ENCODE measurements at places on chromosomes 12 and 14.

GRCh38 chr12:32824596-32824995 lies 68.9 kb upstream of the YARS2 start:
- DNase-seq = no peak

GRCh38 chr14:22218728-22219127 lies 370.3 kb downstream of the DAD1 start:
- DNase-seq = no peak

DNA sequence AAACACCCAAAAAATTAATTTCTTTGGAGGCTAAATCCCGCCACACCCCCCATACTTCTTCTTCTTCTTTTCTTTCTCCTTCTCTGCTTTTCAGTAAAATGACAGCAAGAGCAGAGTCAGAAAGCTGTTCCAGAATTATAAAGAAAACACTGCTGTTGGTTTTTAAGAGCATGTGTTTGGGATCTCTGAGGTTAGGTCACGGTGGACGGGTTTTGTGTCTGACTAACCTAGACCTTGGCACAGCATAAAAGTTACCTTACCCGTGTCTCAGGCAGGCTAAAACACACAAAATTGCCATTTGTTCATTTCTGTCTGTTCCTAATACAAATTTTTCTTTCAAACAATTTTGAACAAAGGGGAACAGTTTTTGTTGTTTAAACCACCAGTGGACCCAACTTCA lies 540.8 kb downstream of the NRXN3 start:
- no peak for DNase-seq

DNA sequence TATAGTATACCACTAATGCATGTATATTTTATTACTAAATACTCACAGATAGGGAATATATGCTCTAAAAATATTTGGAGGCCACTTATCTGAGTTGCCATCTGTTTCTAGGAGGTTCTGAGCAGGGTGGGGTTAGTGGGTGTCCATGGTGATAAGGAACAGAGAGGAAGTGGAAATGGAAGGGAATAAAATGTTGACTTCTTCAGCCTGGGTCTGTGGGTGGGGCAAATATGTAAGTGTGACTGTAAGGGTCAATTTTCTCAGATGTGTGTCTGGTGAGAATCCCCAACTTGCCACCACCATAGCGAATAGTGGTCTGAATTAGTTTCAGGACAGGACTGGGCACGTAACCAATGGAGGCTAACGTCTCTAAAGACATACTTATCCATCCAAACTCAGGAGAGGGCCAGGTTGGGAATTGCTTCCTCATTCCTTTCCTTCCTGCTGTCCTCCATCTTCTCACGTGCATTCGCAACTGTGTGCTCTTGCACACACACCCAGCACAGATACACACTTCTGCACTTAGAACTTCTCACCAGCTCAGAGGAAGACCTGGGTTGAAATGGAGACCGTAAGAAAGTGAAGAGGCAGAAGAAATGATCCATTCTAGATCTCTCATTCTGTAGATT lies 54.2 kb upstream of the GZMB start:
- DNase-seq = no peak

DNA sequence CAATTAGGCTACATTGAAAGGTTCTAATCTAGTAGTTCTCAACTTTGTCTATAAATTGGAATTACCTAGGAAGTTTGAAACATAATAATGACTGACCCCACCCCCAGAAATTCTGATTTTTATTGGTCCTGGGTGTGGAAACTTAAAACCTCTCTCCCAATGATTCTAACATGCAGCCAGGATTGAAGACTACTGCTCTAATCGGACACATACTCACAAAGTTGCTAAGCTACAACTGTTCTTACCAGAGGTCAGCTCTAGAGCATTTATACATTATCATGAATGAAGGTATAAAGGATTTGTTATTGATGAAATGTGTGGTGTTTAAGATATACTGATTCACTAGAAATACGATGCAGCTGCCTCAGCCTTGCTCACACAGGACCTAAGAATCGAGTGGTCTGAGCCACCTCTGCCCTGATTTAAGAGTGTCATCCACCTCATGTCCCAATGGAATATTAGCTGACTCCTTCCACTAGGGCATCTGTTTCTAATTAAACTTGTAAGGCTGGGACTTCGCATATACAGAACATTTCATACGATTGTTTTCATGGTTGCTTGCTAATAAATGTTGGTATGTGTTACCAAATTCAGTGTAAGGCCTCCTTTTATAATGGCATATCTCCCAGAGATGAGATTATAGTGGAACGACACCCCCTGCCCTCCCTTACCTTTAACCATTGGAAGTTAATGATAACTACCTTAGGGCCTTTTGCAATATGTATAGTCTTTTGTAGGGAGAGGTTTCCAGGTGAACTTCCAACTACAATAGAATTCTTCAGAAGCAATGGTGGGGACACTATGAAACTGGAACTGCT lies 410.8 kb upstream of the PDE3A start:
- no peak for DNase-seq

DNA sequence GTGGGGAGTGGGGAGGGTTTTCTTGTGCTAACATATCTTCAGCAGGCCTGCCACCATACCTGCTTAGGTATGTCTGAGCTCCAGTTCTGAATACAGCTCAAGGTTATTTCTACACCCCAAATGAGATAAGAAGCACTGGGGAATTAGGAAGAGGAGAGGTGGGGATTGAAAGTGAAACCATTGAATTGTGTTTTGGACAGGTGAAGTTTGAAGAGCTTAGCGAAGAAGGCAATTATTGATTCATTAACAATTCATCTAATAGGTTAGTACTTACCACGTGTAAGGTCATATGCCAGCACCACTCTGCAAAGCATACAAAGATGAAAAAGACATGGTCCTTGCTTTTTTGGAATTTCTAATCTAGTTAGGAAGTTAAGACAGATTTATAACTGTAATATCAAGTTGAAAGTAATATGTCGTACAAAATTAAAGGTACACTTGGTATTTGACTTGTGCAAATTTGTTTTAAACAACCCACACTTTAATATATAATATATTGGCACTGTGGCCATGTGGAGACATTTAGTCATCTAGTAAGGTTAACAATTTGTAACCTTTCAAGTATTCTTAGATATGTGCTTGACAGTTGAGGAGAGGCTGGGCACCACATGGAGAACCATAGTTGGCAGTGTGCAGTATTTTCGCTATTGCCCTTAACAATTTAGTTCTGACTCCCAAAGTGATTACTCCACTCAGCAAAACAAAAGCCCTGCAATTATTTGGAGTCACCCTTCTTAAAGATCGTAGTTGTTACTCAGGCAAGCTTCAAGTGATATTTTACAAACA lies 3.6 kb downstream of the SMCO3 start:
- DNase-seq = no peak

- no peak for DNase-seq
Observed at GRCh38 chr14:94617366-94617941, 5.3 kb downstream of the SERPINA3 start.

DNA sequence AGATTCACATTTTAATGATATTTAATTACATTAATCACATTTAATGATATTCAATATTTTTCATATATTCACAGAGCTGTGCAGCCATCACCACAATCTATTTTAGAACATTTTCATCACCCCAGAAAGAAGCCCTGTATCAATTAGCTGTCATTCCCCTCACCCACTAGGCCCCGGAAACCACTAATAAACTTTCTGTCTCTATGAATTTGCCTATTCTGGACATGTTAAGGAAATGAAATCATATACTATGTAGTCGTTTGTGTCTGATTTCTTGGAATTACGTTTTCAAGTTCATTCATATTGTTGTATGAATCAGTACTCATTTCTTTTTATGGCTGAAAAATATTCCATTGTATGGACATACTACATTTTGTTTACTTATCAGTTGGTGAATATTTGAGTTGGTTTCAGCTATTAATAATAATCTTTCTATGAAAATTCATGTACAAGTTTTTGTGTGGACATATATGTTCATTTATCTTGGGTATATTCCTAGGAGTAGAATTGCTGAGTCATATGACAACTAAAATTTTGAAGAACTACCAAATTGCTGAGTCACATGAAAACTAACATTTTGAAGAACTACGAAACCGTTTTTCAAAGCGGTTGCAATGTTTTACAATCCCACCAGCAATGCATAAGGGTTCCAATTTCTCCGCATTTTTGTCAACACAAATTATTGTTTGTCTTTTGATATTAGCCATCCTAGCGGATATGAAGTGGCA lies 11.7 kb upstream of the OTOGL start:
- no peak for DNase-seq

GRCh38 chr14:52377940-52378339 lies 63.8 kb downstream of the PTGER2 start:
- peak; percentile 15 for DNase-seq

DNA sequence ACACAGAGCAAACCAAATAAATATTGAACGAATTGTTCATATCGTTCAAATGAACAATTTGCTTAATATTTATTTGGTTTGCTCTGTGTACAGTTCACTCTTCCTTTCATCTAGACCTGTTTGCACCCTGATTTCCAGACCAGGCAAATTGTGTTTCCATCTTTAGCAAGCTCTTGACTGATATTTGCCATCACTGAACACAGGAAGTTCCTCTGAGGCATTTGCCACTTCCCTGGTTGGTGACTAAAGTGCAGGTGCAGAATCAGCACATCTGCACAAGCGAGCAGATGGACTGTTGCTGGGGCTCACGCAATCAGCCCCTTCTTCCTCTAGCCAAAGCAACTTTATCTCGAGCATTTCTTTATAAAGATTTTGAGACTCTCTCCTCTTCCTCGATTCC lies 112.9 kb downstream of the DAAM1 start:
- no peak for DNase-seq

- peak; percentile 31 for DNase-seq
Observed at GRCh38 chr12:3187846-3188770, 110.9 kb downstream of the TSPAN9 start.

DNA sequence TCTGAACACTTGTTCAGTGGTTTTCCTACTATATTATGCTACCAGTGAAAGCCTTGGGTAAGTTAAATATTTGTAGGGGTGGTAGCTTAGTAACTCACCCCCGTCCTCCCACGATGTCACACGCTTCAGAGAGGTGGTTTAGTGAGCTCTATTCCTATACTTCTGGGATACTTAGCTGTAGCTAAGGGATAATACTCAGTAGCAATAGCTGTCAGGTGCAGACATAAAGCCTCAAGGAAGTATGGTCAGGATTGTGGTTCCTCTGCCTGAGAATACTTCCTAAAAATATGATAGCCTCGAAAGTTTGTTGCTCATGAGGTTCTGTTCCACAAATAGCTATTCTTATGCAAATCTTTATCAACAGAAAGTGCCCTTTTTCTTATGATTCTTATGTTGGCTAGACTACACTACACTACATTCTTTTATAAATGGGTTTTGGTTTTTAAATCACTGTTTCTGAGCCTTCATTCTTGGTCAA lies 11.9 kb downstream of the DLST start:
- no peak for DNase-seq

DNA sequence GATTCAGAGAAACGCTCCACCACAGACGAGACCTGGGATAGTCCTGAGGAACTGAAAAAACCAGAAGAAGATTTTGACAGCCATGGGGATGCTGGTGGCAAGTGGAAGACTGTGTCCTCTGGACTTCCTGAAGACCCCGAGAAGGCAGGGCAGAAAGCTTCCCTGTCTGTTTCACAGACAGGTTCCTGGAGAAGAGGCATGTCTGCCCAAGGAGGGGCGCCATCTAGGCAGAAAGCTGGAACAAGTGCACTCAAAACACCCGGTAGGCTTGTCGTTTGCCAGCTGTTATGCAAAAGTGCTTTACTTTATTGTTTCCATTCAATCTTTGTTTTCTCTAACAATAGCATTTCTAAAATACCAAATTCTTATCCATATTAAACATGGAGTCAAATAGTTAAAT lies 287.3 kb downstream of the NAV3 start:
- no peak for DNase-seq

- no peak for DNase-seq
Observed at GRCh38 chr12:113857371-113857770, 108.8 kb downstream of the RBM19 start.

GRCh38 chr14:65277580-65278270 lies 134.8 kb upstream of the FUT8 start:
- no peak for DNase-seq

DNA sequence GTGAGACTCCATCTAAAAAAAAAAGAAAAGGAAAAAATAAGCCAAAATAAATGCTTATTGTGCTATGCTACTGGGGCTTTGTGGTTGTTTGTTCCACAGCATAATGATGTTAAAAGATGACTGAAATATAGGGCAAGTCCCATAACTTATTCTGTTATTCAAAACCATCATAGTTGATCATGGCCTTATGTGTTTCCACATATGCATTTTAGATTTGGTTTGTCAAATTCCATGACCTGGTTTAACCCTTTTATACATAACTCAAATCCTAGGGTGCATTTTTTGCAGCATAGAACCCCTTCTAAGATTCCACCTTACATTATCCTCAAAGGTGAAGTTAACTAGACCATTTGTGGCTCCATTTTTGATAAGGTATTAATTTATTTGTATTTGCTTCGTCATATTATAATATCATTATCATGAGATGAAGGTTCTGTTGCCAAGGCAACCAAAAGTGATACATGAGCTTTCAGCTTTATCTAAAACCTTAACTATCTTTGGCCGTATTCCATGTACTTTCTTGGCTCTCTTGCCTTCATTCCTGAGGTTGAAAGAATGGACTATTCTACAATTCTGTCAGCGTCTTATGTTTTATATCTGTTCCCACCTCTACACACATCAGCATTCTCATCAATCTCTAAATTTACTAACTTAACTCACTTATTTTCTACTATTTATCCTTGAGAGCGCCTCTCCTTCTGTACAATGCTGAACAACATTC lies 138.7 kb upstream of the DYRK2 start:
- DNase-seq = no peak

- no peak for DNase-seq
Observed at GRCh38 chr12:126247936-126248335, 1182.7 kb downstream of the AACS start.

DNA sequence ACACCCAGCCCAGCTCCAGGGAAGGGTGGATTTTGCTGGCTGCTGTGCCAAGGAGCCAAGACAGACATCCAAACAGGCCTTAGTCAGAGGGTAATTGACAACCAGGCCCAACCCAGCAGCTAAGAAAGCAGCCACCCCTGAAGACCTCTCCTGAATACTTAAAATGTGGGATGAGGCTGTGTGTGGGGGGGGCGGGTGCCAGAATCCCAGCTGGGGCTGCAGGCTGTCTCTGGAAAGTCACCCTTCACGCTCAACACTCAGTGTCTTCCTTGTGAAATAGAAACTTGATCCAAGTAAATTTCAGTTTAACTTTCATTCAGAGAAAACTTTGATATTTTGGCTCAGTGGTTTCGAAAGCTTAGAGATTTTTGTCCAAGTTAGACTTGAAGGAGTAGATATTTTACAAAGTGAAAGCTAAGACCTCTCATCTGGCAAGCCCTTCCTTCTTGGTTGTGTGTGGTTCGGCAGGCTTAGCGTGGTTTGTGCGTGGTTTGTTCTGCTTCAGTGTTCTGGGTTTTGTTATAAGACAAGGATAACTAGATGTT lies 5.1 kb downstream of the PAPLN start:
- DNase-seq = no peak

DNA sequence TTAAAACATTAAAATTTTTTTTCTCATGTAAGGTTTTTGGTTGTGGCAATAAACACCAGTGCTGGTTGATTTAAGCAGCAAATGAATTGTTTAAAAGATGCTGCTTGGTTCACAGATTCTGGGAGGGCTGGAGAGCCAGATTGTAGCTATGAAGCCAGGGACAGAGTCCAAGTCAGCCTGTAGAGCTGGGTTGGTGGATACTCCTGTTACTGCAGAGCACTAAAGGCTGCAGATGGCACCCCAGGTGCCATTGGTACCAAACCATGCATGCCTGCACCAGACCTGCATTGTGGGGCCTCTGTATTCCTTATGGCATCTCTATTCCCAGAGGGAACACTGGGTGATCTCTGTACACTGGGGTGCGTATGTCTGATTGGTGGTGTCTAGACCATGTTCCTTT lies 113.3 kb downstream of the SNAPC1 start:
- DNase-seq = no peak

Measured in NCI-H526 (cell line).